Tracheal epithelial cell (primary cell): ENCODE measurements at places on chromosomes 16 and 17. TPM values are rescaled to one million over a fixed set of nuclear protein-coding genes. Genes with fewer than 3 reads are reported as not detected.

SNAI3 gene
- total RNA-seq, result under 0.01 TPM in 1 of 2 replicates, not detected in the other

SAMD14 gene
- 0.21 and 0.24 TPM in 2 replicates for total RNA-seq

SMIM36 gene
- under 0.01 TPM in 1 of 2 replicates, not detected in the other for total RNA-seq

SCGB1C2 gene
- not detected in 2 replicates for total RNA-seq
